ENCODE measurements at places on chromosomes 11 and 22.

DNA sequence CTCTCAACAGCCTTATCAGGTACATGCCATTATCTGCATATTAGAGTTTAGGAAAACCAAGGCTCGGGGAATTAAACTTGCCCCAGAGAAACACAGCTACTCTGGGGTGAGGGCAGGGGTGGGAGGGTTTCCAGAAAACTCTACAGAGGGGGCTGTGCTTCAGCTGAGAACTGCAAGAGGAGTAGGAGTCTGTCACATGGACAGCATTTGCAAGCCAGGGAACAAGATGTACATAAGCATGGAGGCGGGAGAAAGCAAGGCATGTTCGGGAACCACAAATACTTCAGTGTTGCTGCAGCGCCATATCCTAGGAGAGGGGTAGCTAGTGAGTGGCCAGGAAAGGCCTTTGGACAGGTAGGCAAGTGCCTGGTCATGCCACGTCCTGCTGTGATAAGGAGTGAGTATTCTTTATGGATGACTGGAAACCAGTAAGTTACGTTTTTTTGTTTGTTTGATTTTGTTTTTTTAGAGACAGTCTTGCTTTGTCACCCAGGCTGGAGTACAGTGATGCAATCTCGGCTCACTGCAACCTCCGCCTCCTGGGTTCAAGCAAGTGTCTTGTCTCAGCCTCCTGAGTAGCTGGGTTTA lies 57.2 kb downstream of the GRAMD1B start:
- no peak for DNase-seq
- no peaks in the 10 kb centered on the region for H3K36me3 ChIP-seq
- H3K4me1 ChIP-seq: no peaks in the 10 kb centered on the region

DNA sequence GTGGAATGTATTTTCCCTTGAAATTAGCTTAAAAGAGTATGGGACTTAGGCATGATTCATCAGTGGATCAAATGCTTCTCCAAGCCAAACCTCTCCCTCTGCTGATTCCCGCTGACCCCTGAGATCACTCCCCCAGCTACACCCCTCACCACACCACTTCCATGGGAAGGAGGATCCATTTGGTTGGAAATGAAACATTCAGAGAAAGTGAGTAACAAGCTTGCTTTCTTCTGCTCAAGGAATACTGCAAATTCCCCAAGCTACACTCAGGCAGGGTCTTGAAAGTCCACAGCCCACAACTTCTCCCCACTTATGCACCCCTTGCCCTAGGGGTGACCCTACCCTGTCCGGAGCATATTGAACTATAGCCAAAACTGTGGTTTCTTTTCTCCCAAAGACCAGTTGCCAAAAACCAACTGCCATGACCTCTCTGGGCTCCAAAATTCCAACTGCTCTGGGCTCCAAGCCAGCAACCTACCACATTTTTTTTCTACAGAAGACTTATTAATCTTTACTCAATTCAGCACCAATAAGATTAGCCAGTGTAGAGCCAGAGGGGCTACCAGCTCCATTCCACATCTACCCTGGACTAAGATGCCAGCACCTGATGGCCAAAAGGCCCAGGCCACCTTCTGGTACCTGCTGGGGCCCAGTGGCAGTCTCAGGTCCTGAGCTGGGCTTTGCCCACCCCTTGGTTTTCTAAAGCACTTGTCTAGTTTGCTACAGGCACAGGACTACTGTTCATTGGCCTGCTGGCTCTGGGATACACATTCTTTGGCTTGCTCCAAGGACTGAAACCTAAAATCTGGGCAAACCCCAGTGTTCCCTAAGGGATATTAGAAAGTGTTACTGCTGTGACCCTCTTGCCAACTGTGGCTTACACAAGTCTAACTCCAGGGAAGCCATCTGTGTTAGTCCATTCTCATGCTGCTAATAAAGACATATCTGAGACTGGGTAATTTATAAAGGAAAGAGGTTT lies 101.1 kb downstream of the MICAL3 start:
- H3K27me3 ChIP-seq: no peaks in the 10 kb centered on the region
- no peaks in the 10 kb centered on the region for H3K36me3 ChIP-seq
- peaks cover 64% of the 10 kb centered on the region for H3K4me1 ChIP-seq

- no peak for DNase-seq
- H3K27ac ChIP-seq: no peak overlapping the region
- H3K4me1 ChIP-seq: no peaks in the 10 kb centered on the region
These were observed 137.3 kb upstream of the TENM4 start for GRCh38 chr11:79578116-79578515.

- H3K27ac ChIP-seq: peak overlapping the region; percentile 73
- DNase-seq: no peak
- H3K27me3 ChIP-seq: no peaks in the 10 kb centered on the region
- peak overlapping the region; percentile 69 for H3K4me3 ChIP-seq
These were observed 6.7 kb downstream of the CENPM start for GRCh38 chr22:41939981-41940831.

- H3K4me1 ChIP-seq: peaks cover 14% of the 10 kb centered on the region
- H3K27me3 ChIP-seq: peaks cover under 1% of the 10 kb centered on the region
- H3K4me3 ChIP-seq: peak overlapping the region; percentile 31
- no peak overlapping the region for H3K27ac ChIP-seq
These were observed 26.9 kb downstream of the POLR3H start for GRCh38 chr22:41517172-41518047.

Data from neural crest cell (in vitro differentiated cells).